Activated T-cell treated with anti-CD3 and anti-CD28 coated beads, Interleukin-2, amount 50 U/mL, for 48 hours (primary cell): ENCODE measurements at places on chromosomes 2 and 18.

DNA sequence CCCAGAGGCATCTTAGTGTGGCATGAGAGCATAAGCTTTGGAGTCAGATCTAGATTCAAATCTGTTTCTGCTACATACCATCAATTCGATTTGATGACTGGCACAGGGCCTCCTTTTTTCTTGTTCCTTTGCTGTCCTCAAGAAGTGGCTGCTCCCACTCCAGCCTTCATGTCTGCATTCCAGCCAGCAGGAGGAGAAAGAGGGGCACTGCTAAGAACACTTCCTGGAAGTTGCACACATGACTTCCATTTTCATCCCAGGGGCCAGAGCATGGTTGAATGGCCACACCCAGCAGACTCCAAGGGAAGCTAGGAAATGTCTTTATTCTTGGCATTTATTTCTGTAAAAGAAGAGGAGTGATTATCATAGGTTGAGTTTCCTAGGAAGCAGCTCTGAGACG, 50.4 kb downstream of the EML6 start:
- no peak for DNase-seq

GRCh38 chr18:53191634-53192033, 851.6 kb downstream of the DCC start:
- DNase-seq = no peak

- no peak for DNase-seq
Measured at GRCh38 chr18:61333746-61334490, 688 bp downstream of the CDH20 start.

DNA sequence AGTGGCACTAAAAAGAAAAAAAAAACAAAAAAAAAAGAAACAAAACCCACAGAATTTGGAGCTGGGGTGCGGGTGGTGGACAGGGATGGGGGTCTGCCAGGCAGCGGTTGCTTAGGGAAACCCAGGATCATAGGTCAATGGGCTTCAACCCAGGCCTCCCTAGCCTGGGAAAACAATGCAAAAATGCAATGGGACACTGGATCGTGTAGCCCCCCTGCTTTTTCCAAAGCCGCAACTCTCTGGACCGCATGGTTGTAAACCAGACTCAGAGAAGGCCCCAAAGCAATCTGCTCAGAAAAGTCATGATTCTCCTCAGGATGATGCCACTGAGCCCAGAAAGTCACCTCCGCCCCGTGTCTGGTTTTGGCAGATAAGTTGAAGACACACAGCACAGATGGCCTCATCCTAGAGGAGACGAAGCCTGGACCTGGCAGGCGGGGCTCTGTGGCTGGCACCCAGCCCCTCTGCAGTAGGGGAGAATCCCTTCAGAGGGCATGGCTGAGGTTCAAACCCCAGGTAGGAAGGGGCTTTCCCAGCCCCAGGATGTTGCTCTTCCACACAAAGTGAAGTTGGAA, 5.1 kb downstream of the DLX2 start:
- peak; percentile 29 for DNase-seq

DNA sequence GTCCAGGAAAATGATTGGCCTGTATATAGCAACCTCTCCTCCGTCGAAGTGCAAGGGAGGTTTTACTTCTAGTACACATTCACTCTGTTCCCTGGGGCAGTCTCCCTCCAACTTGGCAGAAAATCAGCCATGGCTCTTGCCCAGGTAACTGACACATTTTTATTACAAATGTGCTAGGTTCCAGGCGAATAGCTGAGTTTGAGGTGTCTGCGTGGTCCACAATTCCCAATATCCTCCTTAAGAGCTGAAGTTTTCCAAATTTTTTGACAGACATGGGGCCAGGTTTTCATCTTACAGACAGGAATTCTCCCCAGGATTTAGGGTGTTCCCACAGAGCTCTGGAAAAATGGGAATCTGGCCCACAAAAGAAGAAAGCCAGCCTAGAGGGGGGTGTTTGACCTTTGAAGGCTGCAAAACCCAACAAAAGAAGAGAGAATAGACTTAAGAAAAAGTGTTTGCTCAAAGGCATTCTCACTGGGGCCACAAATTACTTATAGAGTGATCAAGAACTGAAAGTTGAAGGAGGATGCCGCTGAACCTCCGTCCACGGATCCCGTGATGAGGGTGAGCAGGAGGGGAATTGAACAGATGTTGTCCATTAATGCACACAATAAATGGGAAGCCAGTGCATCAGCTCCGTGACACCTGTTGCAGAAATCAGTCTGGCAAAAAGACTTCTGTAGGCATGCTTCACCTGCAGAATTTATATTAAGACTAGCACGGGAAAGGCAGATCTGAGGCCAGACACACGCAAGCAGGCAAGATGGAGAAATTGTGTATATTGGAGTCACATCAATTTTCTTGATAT, 242.3 kb upstream of the COPS8 start:
- no peak for DNase-seq

GRCh38 chr2:17104454-17104853, 413.8 kb downstream of the RAD51AP2 start:
- DNase-seq = no peak

- DNase-seq = no peak
Measured at GRCh38 chr18:64219517-64219916, 70.6 kb upstream of the LINC00305 start.

DNA sequence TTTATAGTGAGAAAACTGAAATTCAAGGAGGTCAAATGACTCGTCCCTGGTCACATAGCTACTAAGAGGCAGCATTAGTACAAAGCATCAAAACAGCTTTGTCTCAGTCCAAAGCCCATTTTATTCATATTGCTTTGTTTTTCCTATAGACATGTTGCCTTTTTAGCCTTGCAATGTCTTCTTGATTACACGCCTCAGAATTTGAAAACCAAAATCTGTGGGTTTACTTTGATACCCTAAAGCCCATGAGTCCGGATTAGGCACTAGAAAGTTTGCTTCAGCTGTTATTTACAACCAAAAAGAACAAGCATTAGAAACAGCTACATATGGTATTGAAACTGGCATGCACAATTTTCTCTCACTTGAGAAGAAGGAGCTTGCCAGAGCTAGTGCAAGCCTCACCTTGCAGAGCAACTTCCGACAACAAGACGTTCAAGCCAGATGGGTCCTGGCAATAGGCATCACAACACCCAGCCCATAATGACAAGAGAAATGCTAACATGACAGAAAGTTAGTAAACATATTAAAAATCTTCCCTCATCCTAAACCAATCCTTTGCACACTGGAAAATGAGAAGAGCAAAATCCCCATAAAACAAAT, 276.8 kb downstream of the RIT2 start:
- DNase-seq = no peak

DNA sequence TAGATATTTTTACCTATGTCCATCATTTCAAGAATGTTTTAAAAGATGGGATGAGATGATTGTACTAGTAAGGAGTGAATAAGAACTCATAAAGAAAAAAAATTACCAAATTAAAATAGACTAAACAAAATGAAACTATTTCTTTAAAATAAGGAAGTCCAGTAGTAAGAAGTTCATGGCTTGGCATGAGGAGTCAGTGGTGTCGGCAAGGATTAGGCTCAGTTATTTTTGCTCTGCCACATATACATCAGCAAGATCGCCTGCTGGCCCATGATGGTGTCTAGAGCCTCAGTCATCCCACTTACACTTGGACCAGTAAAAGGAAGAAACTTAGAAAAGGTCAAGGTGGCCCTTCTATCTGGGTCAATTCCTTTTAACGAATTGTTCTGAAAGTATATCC, 300.9 kb upstream of the SLC8A1 start:
- no peak for DNase-seq

DNA sequence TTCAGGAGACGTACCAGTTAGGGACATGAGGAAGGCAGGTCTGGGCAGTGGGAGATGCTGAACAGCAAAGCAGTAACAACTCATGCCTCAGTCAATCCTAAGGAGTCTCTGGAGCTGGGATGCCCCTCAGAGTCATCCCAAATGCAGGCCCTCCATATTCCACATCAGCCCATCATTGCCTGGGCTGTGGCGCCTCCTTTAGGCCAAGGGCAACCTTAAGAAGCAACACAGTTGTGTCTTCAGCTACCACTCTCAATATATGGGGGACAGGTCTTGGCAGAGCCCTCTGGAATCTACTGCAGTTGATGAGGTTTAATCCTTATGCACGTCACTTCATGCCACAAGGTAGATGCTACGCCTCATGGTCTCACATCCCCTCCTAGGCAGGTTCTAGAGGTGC, 682.0 kb upstream of the RAB6C start:
- no peak for DNase-seq

- DNase-seq = no peak
Measured at GRCh38 chr2:64946769-64947247, 42.4 kb upstream of the SLC1A4 start.

GRCh38 chr2:71827973-71828372, 319.7 kb downstream of the CYP26B1 start:
- DNase-seq = no peak

GRCh38 chr2:238009563-238009962, 42.7 kb downstream of the UBE2F start:
- no peak for DNase-seq

DNA sequence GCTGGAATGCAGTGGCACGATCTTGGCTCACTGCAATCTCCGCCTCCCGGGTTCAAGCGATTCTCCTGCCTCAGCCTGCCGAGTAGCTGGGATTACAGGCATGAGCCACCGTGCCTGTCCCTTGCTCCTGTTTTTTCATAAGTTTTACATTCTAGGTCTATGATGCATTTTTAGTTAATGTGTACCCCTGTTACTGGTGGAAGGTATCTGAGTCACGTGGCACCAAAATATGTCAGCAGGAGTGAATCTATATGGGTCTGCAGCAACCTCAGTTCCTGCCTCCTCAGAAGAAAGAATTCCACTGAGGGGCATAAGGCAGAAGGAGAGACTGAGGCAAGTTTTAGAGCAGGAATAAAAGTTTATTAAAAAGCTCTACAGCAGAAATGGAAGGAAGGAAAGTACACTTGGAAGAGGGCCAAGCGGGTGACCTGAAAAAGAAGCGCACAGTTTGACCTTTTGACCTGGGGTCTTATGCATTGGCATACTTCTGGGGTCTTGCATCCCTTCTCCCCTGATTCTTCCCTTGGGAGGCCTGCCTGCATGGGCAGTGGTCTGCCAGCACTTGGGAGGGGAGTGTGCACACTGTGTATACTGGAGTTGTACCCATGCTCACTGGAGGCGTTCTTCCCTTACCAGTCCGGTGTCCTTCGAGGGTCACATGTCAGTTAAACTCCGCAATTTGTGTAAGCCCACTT, 1.1 kb upstream of the MFSD2B start:
- no peak for DNase-seq

DNA sequence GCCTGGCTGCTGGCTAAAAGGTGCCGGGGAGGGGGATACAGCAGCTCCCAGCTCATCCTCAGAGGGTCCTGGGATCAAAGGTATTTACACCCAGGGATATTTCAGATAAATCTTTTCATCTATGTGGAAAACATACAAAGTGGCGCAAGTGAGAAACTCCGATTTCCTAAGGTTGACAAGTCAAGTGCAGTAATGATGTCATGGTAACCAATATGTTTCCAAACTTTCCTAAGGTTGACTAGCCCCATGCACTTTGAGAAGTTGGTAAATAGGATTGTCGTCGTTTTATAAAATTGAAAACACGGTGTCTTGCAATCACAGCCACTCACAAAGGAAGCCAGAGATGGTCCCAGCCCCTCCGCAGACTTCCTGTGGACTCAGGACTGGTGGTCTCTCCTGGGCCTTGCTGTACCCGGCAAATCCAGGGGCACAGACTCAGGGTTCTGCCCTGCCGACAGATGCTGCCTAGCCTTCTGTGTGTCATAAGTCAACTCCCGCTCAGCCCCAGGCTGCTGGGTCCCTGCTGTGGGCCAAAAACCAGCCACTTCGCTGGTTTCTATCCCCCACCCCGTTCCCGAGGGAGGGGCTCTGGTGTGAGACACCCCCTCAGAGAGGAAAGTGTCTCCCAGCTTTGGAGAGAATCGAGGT, 111.2 kb upstream of the PPP1CB start:
- DNase-seq = no peak

- no peak for DNase-seq
Measured at GRCh38 chr18:9734189-9734588, 26.1 kb downstream of the RAB31 start.

- DNase-seq = no peak
Measured at GRCh38 chr2:104033399-104033798, 820.5 kb upstream of the POU3F3 start.

DNA sequence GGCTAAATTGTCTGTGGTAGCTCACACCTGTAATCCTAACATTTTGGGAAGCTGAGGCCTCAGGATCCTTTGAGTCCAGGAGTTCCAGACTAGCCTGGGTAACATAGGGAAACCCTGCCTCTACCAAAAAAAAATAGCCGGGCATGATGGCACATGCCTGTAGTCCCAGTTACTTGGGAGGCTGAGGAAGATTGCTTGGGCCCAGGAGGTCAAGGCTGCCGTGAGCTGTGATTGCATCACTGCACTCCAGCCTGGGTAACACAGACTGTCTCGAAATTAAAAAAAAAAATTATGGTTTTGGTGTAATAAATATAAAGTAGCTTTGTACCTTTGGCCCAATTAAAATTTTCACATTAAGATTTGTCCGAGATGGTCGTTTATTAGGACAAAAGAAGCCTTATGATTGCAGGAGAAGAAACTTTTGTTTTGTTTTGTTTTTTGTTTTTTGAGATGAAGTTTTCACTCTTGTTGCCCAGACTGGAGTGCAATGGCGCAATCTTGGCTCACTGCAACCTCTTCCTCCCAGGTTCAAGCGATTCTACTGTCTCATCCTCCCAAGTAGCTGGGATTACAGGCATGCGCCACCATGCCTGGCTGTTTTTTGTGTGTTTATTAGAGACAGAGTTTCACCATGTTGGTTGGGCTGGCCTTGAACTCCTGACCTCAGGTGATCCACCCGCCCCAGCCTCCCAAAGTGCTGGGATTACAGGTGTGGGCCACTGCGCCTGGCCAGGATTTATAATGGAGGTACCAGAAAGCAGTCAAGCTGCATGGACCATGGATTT, 4.1 kb downstream of the MTA3 start:
- no peak for DNase-seq

GRCh38 chr2:136328207-136328795, 210.4 kb upstream of the CXCR4 start:
- no peak for DNase-seq

GRCh38 chr2:207403950-207404349, 125.8 kb upstream of the CREB1 start:
- DNase-seq = no peak

DNA sequence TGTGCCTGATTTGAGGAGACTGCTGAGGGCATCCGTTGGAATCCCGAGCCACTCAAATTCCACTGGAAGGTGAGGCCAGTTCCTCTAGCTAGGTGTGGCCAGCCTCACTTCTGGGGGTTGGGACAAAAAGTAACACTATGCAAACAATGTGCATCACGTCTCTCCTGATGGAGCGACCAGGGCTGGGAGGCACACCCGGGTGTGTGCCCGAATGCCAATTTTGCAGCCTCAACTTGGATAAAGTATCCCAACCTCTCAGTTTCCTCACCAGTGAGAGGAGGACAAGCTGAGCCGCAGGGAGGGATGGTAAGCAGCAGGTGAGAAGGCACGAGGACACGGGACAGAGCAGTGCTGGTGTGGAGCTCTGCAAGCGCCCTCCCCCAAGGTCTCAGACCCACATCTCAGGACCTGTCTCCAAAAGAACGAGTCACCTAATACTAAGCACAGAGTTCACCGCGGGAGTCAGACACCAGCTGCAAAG, 218.3 kb downstream of the HAUS1 start:
- DNase-seq = no peak
